Stimulated activated CD4-positive, alpha-beta T cell treated with anti-CD3 and anti-CD28 coated beads, Interleukin-12 subunit alpha, Interleukin-12 subunit beta, amount 100 ng/mL, for 48 hours (primary cell): ENCODE measurements at places on chromosomes 4 and X.

- no peak for DNase-seq
Measured at GRCh38 chr4:169611157-169611556, 1.2 kb downstream of the NEK1 start.

GRCh38 chr4:83758285-83758684 lies 222.4 kb downstream of the GPAT3 start:
- DNase-seq = no peak

DNA sequence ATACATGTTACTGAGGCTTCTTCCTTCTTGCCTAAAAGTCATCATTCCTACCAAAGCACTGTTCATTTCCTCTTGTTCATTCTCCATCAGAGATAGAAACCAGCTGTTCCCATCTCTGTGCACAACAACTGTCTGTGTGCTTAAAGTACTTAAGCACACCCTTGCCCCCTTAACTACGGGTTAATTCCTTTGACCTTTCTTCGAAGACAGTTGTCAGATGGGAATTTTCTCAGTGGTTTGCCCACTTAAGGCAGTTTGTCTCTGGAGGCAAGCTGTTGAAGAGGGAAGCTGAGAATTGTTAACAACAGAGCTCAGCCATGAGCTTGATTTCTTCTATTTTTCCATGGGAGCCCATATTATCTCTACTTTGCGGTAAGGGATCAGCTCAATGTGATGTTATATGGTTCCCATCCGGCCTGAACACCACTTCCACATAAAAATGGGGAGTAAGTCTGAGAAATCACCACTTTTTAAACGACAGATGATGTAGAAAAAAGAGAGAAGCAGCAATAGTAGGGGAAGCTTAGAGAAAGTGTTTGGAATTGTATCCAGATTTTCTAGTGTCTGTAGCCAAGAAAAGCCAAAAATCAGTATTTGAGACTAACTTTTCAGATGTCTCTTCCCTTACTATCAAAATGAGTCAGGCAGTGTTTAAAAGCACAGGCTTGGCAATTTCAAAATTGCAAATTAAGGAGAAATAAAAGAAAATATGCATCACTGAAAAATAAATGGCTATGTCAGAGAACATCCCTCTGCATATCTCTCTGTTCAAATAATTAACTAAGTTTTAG lies 194.4 kb downstream of the SLIT2 start:
- no peak for DNase-seq

DNA sequence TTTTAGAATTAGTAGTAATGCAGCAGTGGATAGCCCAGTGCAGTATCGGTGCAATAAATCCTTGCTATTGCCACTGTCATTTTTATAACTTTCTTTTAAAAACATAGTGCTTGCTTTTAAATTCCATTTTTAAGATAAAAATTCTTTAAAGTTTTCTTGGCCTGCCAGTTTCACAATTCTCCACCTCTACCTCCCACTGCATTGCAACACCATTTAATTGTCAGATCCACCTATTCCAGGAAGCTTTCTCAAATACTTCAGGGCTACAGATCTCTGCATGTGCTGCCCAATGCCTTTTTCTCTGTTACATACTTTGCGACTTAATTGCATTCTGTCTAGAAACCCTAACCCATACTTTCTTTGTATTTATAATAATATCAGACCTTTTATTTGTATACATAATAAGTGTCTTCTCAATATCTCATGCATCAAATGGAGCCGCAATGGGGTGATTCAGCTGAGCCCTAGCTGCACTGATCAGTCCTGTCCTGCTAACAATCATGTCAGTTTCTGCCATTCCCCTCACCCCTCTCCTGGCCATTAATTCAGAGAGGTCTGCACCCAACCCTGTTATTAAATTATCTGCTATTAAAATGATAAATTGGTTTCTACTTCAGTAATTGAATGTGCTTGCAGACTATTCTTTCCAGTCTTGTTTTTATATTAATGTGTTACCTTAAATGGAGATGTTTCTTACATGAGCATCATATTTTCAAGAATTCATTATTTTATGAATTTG lies 193.1 kb downstream of the SLIT2 start:
- DNase-seq = no peak

- no peak for DNase-seq
Measured at GRCh38 chr4:70243091-70243490, 694 bp downstream of the CSN3 start.
